Kidney (tissue), 22 donors: ENCODE measurements at places on chromosomes 4 and X. TPM values are rescaled to one million over a fixed set of nuclear protein-coding genes. Genes with fewer than 3 reads are reported as not detected.

Gene MID1
- 54.1 TPM for total RNA-seq

DNA sequence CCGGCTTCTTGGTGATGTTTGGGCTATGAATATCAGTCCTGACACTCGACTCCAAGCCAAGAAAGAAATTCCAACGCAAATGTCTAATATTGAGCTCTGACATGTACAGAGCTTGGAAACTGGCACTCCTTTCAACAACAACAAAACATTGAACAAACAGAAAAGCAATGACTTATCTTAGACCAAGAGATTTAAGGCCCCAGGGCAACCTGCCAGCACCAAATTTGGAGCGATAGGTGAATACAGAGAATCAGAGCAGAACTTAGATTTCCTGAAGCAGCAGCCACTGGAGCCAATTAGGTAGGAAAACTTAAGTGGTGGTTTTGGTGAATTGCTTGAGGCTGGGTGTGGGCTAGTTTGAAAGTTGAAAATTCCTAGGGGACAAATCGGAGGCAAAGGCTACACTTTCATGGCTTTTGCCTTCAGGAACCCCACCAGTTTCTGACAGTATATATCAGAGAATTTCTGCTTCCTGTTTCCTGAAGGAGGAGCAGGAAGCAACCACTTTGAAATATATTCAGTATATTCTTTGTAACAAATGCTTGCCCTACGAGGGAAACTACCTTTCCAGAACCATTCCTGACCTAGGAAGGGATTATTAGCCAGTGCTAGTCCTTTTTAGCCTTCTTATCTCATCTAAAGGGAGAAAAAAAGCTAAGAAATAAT, 10.1 kb upstream of the FMR1 start:
- no peak for DNase-seq

DNA sequence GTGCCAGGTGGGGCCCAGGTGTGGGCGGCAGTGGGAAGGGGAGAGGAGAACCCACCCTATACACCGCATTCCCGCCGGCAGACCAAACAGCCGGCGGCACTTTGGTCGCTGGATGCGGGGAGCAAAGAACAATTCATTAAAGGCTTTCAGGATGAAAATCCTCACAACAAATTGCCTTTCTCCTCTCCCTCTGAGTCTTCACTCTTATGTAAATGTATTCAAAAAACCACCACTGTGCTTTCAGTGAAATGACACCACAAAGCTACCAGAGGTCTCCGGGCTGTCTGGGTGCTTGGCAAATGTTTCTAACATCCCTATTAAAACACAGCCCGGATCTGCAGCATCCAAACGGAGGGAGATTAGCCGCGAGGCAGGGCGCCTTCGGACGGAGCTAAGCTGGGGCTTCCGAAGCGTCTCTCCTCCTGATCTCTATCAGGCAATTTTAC, 171.8 kb upstream of the TBL1X start:
- DNase-seq, result no peak

DNA sequence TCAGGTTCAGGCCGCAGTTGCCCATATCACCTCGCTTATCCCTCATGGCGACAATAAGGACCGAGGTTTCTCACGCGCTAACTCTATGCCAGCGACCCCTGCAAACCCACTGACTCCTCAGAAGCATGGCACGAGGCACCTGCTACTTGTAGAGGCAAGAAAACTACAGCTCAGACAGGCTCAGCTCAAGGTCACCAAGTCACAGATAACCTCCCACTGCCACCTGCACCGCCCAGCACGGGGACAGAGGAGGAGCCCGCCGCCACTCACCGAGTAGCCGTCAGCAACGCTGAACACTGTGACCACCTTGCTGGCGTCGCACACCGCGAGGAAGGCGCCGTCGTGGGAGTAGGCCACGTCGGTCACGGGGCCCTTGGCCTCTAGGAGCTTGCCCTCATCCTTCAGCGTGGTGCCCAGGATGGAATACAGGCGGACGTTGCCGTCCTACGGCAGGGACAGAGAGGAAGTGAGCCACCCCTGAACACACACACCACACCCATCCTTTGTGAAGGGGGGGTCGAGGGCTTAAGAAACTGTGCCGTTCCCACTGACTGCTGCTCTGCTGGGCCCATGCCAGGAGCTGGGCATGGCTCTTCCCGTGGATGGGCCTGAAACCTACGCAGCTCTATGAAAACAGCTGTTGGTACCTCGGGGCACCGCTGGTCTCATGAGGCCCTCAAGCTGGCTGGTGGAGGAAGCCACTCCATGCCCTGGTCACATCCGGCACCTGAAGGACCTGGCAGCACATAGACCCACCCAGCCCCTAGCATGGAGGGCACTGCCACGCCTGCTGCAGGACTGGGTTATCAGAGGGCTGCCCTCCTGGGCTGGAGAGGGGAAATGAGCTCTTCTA, 38.9 kb downstream of the WDR1 start:
- DNase-seq, result no peak

DNA sequence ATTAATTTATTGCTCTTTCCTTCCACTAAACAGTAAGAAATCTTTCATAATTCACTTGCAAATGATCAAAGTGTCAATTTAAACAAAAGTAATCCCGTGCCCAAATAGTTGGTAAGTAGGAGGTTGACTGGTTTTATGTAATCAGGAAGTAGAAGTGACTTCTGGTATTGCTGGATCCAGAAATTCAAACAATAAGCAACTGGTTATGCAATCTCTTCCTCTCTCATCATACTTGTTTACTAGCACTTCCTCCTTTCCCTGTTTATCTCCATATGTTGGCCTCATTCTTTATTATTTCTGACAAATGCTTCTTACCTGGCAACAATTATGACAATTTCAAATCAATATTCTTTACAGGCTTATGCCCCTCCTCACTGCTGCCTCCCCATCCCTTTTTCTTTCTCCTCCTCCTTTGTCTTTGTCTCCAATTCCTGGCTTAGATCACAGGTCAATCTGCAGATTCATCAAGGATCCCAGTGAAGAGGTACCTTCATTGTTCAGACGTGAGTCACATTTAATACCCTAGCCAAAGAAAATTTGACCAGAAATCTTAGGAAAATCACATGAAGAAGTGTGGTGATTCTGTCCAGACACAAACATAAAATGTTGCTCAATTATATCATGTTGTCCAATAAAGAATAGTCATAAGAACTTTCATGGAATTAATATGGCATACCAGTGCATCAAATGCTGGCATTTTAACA, 323.2 kb upstream of the PCDH7 start:
- no peak for DNase-seq

Gene RAB33A
- 2.9 TPM for total RNA-seq

DNA sequence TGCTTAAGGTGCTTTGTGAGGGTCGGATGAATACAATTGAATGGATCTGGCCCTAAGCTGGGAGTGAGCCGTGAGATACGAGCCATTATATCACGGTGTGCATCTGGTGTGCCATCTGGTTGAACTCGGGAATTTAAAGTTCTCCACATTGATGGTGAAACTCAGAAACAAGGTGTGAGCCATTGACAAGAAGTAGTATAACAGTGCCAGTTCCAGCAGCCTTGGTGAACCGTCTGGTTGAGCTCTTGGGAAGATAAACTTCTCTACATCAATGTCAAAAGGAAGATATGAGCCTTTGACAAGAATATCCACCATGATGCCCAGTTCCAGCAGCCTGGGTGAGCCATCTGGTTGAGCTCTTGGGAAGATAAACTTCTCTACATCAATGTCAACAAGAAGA, 5.0 kb upstream of the CSF2RA start:
- DNase-seq, result no peak

Gene C4orf46
- 3.9 TPM for total RNA-seq

DNA sequence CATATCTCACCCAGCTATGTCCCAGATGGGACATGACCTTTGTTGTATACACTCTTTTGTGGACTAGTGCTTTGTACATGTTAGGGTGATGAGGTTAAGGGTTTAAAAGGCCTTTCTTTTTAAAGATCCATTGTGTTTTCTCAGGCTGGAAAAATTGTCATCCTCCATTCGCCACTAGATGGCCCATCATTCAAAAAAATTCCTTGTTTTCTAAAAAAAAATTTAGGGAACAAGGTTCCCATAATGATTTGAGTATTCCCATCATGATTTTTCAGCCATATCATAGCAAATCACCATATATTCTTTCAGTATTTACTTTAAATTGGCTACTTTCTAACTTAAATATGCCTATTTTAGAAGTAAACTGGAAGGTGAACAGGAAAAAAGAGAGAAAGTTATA, 91.9 kb upstream of the TMEM164 start:
- no peak for DNase-seq

- no peak for DNase-seq
Measured at GRCh38 chr4:7063362-7063761, 4.5 kb downstream of the GRPEL1 start.

GRCh38 chr4:1592068-1592708, 91.9 kb downstream of the FAM53A start:
- peak; percentile 50 for DNase-seq

- DNase-seq, result peak; percentile 66
Measured at GRCh38 chr4:47705326-47705981, 132.4 kb downstream of the CORIN start.

- no peak for DNase-seq
Measured at GRCh38 chr4:68416591-68416990, 30.7 kb upstream of the TMPRSS11E start.

Gene ETNPPL
- total RNA-seq, result not detected

DNA sequence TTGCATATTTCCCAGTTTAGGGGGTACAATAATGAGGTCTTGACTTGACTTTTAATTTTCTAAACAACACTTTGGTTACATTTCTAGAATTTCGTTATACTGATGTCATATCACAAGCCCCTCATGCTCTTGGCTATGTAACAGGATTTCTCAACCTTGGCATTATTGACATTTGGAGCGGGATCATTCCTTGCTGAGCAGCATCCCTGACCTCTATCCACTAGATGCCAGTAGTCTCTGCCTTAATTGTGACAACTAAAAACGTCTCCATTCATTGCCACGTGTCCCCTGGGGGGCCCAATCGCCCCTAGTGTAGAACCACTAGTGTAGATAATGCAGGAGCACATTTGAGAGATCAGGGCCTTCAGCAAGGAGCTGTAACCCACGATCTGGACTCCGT, 234.2 kb upstream of the MID1 start:
- DNase-seq, result no peak

GRCh38 chr4:163666332-163666873, 171.9 kb downstream of the TMA16 start:
- no peak for DNase-seq

DNA sequence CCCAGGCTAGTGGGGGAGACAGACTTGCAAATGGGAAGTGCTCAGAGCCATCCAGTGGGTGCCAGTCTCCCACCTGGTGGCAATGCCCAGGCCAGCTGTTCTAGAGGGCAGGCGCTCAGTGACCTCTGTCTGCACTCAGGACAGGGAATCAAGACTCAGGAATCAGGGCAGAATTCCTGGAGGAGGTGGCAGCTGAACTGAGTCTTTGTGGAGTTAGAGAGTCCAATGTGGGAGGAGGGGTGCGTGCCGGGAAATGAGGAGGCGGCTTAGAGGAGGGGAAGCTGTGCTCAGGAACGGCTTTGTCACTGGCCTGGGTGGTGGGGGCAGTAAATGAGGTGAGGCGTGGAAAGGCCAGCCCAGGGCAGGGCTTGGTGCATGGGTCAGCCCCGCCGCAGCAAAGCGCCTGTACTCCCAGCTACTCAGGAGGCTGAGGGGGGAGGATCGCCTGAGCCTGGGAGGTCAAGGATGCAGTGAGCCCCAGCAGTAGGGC, 31.3 kb upstream of the SORCS2 start:
- DNase-seq, result peak; percentile 47

Gene MTMR8
- 2.7 TPM for total RNA-seq

DNA sequence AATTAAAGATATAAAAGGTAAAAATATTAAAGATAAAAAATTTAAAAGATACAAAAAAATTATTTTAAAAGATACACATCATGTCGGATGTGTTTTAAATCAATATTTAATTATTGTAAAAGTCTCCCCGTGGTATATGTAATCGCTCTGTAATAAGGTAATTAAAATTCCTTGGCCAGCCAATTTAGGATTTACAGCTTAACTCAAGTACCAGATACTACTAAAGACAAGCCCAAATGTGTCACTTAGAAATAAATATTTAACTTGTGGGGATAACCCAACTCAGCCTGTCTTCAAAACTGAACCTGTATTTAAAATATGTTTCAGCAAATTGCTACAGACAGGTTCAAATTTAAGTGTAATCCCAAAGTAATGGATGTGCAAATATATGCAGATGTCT, 56.0 kb downstream of the GPR82 start:
- no peak for DNase-seq

- DNase-seq, result no peak
Measured at GRCh38 chr4:82247171-82247570, 126.6 kb downstream of the HNRNPD start.

DNA sequence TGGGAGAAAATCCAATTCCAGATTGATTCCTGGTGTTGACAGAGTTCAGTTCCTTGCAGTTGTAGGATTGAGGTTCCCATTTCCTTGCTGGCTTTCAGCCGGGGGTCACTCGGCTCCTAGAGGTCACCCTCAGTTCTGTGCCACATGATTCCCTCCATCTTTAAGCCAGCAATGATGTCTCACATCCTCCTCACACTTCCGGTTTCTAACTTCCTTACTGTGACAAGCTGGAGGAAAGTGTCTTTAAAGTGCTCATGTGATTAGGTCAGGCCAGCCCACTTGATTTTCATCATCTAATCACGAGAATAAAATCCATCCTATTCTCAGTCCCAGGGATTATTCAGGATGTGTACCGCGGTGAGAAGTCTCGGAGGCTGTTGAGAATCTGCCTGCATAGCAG, 19.4 kb upstream of the SMIM31 start:
- no peak for DNase-seq

Gene VSIG4
- 80.0 TPM for total RNA-seq

DNA sequence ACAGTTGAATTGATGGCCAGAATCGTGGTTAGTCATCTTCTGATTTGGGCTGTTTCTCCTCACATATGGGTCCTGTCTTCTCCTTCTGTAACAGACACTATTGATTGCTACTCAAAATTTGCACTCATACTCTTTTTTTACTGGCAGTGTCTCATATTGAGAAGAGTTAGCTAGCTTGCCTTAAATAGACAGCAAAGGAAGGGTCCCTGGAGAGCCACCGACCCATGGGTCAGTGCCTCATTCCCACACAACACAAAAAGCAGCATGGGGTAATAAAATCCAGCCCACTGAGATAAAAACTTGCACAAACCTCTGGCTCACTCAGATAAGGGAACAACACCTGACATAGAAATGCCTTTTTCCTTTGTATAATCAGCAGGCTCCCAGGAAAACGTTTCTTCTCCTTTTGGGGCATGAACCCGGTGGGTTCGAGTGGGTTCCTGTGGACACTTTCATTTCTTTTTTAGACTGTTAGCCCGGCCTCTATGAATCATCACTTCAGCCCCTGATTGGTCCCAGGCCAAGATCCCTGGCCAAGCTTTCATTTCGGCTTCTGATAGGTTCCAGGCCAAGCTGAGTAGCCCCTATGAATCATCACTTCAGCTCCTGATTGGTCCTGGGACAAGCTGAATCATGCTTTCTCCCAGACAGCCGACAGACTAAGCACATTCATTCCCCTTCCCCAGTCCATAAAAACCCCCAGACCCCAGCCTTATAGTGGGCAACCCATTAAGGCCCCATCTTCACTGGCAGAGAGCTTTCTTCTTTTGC, 408.1 kb downstream of the DCAF12L2 start:
- DNase-seq, result no peak

- DNase-seq, result no peak
Measured at GRCh38 chr4:138037696-138038095, 204.5 kb downstream of the SLC7A11 start.

Gene WAS
- 14.2 TPM for total RNA-seq

Gene ARL9
- total RNA-seq, result 0.19 TPM

- DNase-seq, result no peak
Measured at GRCh38 chr4:121697564-121697963, 784 bp upstream of the ANXA5 start.

GRCh38 chrX:42751573-42751972, 26.4 kb downstream of the PPP1R2C start:
- DNase-seq, result no peak

Gene F11
- total RNA-seq, result 1.5 TPM

- no peak for DNase-seq
Measured at GRCh38 chr4:89616382-89616781, 220.6 kb downstream of the SNCA start.
